GM04504 (cell line): ENCODE measurements at places on chromosomes 4 and X.

GRCh38 chrX:39911278-39911897, 186.4 kb downstream of the BCOR start:
- no peak for DNase-seq

DNA sequence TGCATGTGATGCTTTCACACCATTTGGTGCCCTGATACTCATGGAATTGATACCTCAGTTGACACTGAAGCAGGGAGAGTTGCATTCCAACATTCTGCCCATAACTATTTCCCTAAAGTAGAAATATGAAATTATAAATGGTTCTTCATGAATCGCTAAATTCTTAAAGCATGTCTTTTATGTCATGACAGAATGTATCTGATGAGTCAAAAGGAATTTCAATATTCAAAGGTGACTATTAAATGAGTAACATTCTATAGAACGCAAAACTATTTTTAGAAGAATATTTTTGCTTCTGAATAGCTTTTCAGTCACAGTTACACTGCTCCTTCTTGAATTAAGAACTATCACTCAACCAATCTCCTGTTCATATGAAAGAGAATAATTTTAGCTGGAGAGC, 152.8 kb downstream of the ADGRA3 start:
- DNase-seq: no peak

GRCh38 chr4:103719830-103720207, at the start of gene TACR3:
Gene TACR3, minus strand, starts transcription at chr4:103719985. Its CDS starts 310 bp downstream, at chr4:103719675.
- no peak for DNase-seq

GRCh38 chrX:26574234-26574633, 358.3 kb downstream of the MAGEB5 start:
- DNase-seq: no peak

GRCh38 chrX:71606536-71607216, 11.6 kb downstream of the CXCR3 start:
- DNase-seq: no peak

GRCh38 chr4:6640292-6641163, at the start of gene MRFAP1:
Gene MRFAP1, plus strand, starts transcription at chr4:6640685. Its CDS starts 178 bp downstream, at chr4:6640863.
- peak; percentile 86 for DNase-seq

GRCh38 chr4:146179784-146180370, 4.4 kb downstream of the LSM6 start:
- DNase-seq: no peak

- no peak for DNase-seq
These were observed 18.9 kb downstream of the TCEAL1 start for GRCh38 chrX:103647630-103648029.
